Amniotic epithelial cell (primary cell): ENCODE measurements at places on chromosomes 5 and 9.

DNA sequence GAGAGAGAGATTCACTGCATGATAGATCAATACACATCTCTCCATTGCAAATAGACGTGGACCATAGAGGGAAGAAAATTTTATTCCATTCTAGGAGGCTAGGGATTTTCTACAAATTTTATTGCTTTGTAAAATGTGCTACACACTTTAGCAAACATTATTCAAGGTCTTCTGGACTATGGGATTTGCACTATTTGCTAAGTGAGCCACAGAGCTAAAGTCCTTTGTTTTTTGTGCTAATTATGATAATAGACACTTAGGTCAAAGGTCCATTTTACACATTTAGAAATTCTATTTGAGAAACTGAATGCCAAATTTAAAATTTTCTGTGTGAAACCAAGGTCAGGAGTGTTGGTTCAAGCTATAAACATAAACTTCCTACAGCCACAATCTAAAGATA lies 672.3 kb downstream of the LRRC70 start:
- DNase-seq: no peak

GRCh38 chr9:114483499-114483898 lies 21.8 kb downstream of the WHRN start:
- no peak for DNase-seq

DNA sequence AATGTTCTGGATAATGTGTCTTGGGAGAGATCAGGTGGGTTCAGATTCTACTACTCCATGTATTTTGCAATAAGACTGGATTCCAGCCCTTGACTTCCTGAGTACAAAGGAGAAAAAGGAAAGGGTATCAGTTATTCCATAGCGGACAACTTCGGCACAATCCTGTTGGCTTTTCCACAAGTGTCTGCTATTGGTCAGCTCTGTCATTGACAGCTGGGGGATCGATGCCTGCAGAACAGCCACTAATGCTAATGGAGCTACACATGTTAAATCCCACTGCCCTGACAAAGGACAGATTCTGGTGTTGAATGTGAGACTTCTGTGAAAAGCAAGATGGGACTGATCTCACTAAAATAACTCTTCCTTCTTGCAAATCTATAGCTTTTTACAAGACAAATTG lies 41.2 kb downstream of the IZUMO3 start:
- no peak for DNase-seq

DNA sequence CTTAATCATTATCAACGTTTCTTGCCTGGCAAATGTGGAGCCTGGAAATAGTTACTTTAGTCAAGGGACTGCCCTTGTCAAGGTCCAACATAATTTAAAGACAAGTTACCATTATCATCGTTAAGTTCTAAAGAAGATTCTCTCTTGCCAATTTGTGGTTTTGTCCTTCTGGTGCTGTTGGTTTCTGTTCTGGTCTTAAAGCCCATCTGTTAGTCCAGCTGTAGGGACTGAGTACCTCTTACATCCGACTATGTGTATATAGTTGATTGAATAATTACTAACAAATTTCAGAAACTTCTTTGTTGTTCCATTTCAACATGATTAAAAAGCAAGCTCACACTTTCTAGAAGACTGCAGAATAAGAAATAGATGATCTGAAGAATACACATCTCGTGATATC lies 1854.9 kb downstream of the MAT2B start:
- DNase-seq: no peak

GRCh38 chr5:181261320-181262049 lies 542 bp upstream of the TRIM52 start:
- peak; percentile 55 for DNase-seq
